ENCODE measurements at places on chromosomes 5 and 9.

DNA sequence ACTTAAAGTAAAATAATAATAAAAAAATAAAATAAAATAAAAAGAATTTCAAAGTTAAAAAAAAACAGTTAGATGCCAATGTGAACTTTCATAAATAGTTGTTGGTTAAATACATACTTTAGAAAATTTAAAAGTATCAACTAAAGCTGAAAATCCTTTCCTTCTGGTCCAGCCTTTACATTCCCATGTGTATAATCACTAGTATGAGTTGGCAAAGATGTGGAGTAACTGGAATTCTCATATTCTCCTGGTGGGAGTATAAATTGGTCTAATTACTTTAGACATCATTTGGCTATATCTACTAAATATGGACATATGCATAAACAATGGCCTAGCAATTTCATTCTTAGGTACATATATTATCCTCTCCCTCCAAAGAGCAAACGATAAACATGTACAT is 619.9 kb downstream of the PTPRD start:
- DNase-seq = no peak

DNA sequence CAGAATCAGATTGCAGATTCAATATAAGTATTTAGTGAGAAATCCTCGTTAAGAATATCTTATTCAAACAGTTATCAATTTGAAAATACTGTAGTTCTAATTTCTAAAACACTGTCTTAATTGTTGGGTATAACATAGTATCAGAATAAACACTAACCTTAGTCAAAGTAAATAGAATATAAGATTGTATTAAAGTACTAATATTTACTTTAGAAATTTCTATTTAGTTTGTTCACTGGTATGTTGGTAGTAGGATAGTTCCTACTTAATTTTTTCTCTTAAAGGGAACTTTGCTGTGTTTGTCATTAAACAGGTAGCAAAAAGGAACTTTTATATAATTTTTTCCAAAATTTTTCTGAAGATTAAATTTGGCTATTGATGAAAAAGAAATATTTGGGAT is 42.3 kb downstream of the FAM174A start:
- no peak for DNase-seq

DNA sequence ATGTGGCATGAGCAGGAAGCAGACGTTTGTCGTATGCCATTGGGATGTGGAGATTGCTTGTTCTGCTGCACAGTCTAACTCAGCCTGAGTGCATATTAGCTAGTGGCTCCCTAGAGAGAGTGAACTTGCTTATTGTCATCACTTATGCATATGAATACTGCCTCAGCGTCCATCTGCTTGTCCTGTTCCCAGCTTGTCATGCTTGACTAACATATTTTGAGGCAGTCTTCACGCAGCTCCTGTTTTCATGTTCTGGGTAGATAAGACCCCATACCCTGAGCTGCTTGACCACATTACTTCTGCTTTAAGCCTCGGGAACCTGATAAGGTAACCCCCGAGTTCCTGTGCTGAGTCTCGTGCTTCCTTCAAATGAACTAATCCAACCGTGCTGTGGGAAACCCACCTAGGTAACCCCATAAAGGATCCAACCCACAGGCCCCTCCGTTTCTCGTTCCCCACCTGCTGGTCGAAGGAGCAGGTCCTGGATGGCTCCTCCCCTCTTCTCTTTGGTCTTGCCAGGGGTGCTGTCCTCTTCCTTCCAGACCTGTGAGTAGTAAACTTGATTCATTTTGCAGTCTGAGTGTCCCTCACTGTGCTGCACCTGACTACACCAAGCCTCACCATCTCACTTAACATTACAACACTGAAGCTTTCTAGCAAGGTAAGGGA is 25.0 kb downstream of the ANKRD33B start:
- DNase-seq = no peak

DNA sequence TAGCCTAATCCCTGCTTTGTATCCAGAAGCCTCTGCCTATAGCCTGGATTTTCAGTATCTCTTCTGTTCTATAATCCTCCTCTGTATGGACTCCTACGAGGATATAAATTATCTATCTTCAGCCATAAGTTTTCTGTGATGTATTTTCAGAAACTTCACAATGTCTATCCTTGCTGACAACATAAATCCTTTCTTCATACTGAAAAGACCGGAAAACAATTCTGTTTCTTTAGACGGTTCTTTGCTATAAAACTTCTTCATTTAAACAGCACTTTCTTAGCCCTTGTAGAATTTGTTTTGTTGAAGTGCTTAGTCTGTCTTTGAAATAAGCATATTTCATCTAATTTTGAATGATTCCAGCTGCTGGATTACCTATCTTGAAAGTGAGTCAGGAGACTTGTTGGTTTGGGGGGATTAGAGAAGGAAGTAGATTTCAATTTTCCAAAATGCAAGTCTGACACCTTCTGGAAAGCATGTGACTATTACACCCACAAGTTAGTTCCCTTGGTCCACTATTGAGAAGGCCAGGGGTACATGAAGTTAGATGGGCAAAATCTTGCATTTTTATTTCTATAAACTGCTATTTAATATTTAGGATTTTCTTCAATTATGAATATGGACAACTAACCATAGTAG is 96.3 kb upstream of the RANBP3L start:
- no peak for DNase-seq

- no peak for DNase-seq
These were observed 5.4 kb downstream of the ANKRD55 start for GRCh38 chr5:56227691-56228090.

DNA sequence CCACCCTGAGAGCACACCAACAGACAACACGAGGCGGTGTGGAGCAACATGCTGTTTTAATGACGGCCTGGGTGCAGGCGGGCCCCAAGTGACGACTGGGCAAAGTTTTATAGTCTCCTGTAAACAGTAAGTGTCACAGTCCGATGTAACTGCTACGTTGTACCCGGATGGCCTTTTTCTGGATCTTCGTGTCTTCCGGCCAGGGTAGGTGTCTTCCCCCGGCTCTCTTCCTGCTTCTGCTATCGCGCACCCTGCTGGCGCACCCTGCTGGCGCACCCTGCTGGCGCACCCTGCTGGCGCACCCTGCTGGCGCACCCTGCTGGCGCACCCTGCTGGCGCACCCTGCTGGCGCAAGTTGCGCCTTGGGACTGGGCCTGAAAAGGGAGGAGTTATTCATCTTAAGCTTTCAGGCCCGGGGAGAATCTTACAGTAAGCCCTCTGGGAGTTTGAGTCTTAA is 143.0 kb upstream of the TARS1 start:
- no peak for DNase-seq

- DNase-seq = no peak
These were observed 28.5 kb downstream of the HRH2 start for GRCh38 chr5:175686396-175686795.

GRCh38 chr5:133827011-133827410 is 141.4 kb downstream of the C5orf15 start:
- DNase-seq = no peak

DNA sequence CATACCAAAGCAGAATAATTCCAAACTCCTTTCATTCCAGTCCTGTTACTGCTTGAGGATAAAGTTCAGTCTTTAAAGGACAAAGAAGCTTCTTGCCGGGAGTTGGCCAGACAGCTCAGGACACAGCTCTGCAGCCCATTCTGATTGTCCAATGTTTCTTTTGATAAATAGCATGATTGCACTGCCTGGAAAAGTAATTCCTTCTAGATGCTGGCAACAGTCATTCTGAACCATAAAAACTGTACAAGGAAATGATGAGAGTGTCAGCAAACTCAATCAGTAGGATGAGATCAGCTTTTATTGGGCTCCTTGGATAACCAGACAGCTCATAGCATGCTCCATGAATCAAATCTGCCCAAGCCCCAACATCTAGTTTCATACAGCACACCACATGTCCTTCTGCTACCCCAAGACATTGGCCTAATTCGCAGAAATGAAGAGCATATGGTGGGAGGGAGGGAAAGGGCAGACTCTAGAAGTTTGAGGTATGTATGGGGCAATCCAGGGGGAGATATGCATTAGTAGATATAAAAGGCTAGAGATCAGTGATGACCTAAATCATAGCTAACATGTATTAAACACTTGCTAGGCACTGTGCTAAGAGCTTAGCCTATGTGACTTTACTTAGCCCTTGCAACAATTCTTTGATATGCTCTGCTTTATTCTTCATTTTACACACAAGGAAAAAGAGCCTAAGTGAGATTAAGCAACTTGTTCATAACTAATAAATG is 219.9 kb upstream of the NREP start:
- no peak for DNase-seq

GRCh38 chr9:133406480-133407307 is 11.1 kb downstream of the REXO4 start:
- DNase-seq = peak; percentile 73

DNA sequence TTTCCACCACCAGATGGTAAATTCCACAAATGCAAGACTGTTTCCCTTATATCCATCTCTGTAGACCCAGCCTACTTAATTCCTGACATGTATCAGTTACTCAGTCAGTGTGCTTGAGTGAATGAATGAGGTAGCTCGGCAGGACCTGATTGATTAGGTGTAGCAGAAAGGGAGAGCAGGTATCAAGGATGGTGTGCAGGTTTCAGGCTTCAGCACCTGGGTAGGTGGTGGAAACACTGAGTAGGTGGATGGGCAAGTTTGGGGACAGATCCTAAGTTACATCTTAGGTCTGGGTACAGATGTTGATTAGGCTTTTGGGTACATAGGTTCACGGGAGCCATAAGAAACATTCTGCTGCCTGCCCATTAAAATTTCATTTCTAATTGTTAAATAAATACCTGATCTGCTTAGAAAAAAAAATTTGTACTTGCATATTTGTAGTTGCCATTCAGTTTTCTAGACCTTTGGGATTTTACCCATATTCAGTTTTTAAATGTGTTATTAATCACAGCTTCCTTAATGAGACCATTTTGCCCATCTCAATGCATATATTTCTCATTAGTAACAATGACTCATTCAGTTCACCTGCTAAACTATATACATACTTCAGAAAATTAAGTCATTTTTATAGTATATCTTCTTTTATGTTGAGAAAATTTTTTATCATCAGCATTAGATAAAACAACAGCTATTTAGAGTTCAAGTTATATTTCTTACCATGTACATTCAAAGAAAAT is 111.8 kb downstream of the INIP start:
- no peak for DNase-seq

DNA sequence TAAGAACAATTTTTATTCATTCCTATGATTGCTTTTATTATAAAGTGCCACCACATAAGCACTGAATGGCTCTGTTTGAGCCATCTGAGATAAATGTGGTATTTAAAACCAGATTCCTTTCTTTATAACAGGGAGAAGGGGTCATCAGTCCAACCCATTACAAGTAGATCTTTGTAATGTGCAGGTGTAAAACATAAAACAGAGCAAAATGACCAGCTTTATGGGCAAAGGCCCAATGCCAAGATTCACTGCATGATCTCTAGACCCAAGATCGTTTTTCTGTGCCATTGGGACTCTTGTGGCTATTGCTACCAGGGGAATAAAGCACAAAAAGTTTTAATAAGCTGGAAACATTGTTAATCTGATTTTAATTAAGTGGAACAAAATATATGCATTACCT is 469.9 kb downstream of the PRR16 start:
- no peak for DNase-seq

- DNase-seq = no peak
These were observed 3.7 kb upstream of the IRX2 start for GRCh38 chr5:2755076-2755680.

- no peak for DNase-seq
These were observed 1.0 kb upstream of the NTMT1 start for GRCh38 chr9:129624947-129625346.

DNA sequence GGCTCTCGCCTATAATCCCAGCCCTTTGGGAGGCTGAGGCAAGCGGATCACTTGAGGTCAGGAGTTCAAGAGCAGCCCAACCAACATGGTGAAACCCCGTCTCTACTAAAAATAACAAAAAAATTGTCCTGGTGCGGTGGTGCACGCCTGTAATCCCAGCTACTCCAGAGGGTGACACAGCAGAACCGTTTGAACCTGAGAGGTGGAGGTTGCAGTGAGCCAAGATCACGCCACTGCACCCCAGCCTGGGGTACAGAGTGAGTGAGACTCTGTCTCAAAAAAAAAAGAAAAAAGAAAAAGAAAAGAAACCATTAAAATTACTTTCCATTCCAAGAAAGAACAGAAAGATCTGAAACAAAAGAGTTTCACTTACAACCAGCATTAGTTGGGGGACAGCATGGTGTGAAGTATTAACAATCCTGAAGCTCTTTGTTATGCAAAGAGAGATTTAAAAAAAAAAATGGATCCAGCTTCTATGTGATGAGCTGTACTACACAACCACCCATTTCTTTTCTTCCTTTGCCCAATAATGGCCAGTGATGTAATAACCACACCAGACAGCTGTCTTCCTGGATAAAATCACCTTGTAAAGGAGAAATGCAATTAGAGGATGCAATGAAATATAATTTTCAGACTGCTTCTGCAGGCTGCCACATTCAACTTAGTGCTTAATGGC is 76.9 kb downstream of the MED27 start:
- no peak for DNase-seq

- no peak for DNase-seq
These were observed 129.7 kb upstream of the VCAN start for GRCh38 chr5:83341815-83342334.

GRCh38 chr5:147565524-147565923 is 55.7 kb upstream of the DPYSL3 start:
- no peak for DNase-seq
